HepG2 (cell line): ENCODE measurements at places on chromosomes 16 and 17.
A peak's percentile ranks its signal among the peaks of the same experiment; 100 is the strongest.

DNA sequence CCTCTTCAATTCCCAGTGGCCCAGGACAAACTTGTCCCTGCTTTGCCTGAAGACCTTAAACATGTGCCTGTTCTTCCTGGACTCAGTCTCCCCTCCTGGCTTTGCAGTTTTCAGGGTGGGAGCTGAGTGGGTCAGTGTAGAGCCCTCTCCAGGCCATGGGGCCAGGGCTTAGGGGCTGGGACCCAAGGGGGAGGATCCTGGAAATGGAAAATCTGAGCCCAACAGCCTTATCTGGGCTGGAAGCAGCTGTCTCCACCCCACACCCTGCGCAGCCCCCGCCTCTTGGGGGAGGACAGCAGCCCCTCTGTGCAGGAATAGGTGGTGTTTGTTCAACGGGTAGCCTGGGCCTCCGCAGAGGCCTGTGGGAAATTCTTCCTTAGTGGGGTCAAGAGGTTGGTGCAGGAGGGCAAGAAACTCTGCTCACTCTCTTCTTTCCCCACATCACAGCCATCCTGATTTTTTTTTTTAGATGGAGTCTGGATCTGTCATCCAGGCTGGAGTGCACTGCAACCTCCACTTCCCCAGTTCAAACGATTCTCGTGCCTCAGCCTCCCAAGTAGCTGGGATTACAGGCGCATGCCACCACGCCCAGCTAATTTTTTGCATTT, 6.8 kb upstream of the SMTNL2 start:
- peak; percentile 47 for DNase-seq

GRCh38 chr17:80220736-80221215, 549 bp downstream of the SLC26A11 start:
- no peak for DNase-seq

- peak; percentile 73 for DNase-seq
Observed at GRCh38 chr17:50806141-50806643, 29.2 kb upstream of the WFIKKN2 start.

GRCh38 chr17:64599827-64600226, 62.3 kb downstream of the SMURF2 start:
- DNase-seq: no peak

DNA sequence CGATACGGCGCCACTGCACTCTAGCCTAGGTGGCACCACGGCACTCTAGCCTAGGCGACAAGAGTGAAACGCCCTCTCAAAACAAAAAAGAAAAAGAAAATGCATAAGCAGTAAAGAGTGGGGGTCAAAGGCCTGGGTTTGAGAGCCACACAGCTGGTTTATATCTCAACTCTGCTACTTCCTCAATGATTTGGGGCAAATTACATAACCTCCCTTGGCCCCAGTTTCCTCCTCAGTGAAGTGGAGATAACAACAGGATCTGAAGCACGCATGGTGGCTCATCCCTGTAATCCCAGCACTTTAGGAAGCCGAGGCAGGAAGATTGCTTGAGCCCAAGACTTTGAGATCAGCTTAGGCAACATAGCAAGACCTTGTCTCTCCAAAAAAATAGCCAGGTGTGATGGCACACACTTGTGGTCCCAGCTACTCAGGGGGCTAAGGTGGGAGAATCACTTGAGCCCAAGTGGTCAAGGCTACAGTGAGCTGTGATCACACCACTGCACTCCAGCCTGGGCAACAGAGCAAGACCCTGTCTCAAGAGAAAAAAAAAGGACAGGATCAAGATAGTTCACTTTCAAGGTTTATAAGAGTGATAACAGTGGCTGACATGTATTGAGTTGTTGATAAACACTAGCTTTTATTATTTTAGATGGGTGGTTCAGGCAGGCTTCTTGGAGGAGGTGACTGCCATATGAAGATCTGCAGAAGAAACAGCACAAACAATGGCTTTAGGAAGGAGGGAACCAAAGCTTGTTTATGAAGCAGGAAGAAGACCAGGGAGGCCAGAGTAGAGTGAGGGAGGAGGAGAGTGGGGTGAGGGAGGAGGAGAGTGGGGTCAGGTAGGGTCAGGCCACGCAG, 8.5 kb upstream of the COG1 start:
- no peak for DNase-seq
